Left cardiac atrium (tissue), 4 donors: ENCODE measurements at places on chromosomes 4 and X. TPM values are rescaled to one million over a fixed set of nuclear protein-coding genes. Genes with fewer than 3 reads are reported as not detected.

GRCh38 chr4:183139058-183139750, 40.1 kb downstream of the WWC2 start:
- DNase-seq: no peak

DNA sequence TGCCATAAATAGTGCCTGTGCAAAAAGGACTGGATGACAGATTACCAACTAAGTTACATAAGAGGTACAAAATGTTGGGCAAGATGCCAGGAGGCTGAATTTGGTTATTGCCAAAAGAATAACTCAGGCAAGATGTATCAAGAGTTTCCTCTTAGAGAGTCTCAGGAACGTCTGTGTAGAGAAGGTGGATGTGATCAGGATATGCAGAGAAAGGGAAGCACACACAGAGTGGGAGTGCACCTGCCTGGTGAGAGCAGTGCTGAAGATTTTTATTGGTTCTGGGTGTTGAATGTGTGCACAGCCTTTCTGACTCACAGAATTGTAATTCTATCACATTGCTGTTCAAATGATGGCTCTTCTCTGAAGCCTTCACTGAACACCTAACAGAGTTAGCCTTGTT, 156.8 kb upstream of the HS3ST1 start:
- DNase-seq: no peak

DNA sequence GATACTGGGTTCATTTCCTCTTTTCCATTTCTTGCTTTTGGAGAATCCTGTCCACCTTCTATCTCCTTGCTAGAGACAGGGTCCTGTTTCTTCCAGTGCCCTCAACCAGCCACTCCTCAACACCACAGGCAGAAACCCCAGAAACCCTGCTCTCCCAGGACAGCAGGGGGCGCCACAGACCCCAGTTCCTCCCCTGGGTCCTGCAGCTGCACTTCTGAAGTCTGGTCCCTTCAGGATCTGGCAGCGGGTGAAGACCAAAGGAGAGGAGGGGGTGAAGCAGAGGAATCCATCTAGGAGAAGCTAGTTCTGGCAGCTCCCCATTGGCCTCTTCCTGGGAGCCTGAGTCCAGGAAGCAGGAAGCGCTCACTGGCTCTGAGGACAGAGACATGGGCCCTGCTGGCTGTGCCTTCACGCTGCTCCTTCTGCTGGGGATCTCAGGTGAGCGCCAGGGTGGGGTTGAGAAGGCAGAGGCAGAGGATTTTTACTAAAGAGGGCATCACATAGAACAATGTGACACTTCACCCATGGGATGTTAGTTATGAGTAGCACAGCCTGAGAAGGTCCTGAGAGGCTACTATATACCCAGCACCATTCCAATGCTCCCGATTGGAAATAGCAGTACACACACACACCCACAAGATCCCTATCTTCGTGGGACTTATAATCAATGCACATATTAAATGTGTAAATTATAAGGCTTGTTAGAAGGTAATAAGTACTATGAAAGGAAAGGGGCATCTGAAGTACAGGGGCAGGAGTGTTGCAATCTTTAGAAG, at the start of gene PRSS48:
TSS of gene PRSS48 (plus strand) at position 375 of the 776 bp plus-strand sequence. CDS start at position 387, 12 bp downstream.
- DNase-seq: peak; percentile 56

DNA sequence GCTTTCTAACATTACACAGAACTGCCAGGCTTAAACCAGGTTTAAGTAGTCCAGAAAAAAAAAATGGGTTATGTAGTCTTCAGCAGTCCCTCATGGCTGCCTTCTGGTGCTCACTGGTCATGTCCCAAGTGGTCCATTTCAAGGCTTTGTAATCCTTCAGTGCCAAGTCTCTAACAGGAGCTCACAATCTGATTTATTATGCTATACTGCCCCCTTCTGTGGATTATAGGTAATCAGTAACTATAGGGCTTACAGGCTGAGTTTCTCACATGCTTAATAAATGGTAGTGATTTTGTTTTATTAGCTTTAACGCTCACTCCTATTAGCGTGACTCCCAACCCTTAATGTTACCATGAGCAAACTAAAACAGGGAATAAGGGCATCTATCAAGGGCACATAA, 92.5 kb upstream of the EDA2R start:
- no peak for DNase-seq

DNA sequence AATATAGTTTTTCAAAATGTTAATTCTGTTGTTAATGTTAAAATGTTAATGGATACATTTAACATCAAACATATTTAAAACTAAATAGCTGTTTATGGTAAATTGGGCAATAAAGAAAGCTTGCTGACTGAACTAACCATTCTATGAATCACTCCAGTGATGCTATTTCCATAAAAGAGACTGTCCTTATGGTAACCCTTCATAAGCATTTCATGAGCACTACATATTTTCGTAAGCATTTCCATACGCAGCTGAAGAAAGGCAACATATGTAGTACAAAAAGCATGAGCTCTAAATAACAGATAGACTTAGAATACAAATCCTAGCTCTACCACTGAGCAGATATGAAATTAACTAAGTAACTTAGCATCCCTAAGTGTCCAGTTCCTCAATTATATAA, 188.9 kb downstream of the COL25A1 start:
- no peak for DNase-seq

DNA sequence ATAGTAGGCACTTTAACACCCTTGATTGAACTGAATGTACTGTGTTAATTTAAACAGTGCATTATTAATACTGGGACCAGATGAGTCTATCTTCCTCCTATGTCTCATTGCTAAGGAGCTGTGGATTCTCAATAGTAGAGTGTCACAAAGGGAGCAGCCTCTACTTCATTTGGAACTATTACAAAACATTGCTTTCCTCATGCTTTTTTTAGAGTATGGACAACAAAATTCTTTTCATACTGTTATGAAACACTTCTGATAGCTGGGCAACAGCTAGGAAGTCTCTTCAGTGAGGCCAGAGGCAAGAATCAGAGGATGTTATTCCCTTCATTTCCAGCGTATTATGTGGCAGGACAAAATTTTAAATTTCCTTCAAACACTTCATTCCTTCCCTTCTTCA, 160.8 kb downstream of the FBXO8 start:
- no peak for DNase-seq

GRCh38 chr4:26023203-26023972, 109.4 kb downstream of the SMIM20 start:
- no peak for DNase-seq

- DNase-seq: no peak
Measured at GRCh38 chr4:62191451-62192240, 991.5 kb downstream of the ADGRL3 start.

DNA sequence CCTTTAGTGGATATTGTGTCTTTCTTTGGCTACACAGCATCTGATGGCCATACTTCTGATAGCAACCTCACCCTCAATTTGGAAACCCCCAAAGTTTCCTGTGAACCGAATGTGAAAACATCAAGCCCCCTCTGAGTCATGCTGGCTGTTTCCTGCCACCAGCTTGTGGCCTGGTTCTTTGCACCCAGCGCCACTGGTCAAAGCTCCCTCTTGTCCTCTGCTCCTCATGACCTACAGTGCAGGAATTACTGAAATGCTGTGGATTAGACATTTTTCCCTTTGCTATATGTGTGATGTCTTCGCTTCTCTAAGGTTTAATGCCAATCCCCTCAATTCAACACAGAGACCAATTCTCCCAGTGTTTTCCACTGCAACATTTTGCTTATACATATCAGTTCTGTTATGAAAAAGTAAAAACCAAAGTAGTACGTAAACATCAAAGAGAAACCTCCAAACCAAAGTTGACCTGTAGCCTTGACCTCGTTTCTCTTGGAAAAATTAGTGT, 224.0 kb upstream of the TENM3 start:
- DNase-seq: no peak

DNA sequence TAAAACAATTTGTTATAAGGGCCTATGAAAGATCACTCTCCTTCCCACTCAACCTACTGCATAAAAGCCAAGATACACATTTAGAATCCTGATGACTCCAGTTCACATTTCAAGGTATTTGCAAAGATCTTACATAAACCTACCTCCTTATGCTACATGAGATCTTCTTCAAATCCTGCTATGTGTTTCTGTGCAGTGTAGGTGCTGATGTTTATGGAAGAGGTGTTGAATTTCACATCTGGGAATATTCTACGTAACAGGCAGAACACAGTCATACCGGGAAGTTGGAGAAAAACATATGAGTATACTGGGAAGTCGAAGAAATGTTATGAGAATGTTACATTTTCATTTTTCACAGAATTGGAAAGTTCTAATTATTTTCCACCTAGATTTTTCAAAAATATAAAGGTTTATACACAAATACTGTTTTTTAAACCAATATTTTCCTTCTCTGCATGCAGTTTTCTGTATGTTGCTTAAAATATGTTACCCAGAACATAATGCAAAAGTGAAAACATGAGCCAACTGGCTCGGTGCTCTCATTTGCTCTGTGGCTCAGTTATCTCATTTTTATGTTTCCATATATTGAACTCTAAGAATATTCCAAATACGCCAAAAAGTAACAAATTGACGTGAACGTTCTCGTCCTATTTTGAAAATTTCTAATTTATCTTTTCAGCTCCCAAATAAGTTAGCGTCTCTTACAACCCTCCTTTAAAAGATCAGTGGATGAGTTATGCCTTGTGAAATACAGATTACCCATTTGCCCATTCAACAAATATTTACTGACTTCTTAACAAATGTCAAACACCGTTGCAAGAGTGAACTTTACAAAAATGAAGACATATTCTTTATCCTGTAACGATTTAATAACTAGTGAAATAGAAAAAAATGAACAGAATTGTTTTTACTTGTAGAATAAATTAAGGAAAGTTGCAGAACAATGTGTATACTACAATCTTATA, 899.3 kb downstream of the STIM2 start:
- DNase-seq: no peak

GRCh38 chrX:71622032-71622575, 3.8 kb upstream of the CXCR3 start:
- no peak for DNase-seq

GRCh38 chr4:88177983-88178625, 19.7 kb upstream of the ABCG2 start:
- DNase-seq: no peak

KIT gene
- total RNA-seq: 2.3 TPM

NLRP2B gene
- total RNA-seq: not detected

HSD17B13 gene
- total RNA-seq: 0.18 TPM

MAGEC3 gene
- total RNA-seq: not detected

PDZD4 gene
- total RNA-seq: 4.0 TPM

APLN gene
- 5.7 TPM for total RNA-seq
